ENCODE measurements at places on chromosomes 7 and 10.

- no peak for DNase-seq
Observed at GRCh38 chr7:43931346-43931745, 5.1 kb downstream of the UBE2D4 start.

- DNase-seq, result no peak
Observed at GRCh38 chr7:37826825-37827224, 21.6 kb upstream of the NME8 start.

DNA sequence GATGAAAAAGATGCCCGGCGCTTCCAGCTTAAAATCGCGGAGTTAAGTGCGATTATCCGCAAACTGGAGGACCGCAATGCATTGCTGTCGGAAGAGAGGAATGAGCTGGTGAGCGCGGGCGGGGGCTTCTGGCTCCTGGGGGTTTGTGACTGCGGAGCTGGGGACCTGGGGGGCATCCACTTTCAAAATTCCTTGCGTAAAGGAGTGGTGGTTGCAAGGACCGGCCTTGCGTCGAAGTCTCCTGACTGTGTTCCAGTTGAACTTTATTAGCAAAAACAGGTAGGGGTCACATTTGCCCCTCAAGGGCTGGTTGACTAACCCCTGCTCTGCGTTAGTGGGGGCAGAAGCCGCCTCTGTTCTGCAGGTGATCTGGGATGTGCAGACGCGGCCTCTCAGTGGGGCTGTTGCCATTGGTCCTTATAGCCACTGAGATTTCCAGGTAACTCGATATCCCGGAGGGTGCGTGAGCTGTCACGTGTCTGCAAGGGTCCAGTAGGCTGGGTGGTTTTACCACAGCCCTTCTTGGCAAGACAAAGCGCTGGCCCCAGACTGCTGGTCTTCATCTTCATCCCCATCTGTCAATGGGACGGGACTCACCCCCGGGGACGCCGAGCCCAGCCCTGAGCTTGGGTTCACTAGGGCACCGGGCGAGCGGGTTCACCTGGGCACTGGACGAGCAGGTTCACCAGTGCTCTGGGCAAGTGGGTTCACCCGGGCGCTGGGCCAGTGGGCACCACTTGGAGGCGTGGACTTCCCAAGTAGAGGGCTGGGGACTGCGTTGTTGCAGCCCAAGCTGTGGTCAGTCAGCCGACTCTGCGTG is 51.5 kb upstream of the DPYSL4 start:
- peak; percentile 21 for DNase-seq

DNA sequence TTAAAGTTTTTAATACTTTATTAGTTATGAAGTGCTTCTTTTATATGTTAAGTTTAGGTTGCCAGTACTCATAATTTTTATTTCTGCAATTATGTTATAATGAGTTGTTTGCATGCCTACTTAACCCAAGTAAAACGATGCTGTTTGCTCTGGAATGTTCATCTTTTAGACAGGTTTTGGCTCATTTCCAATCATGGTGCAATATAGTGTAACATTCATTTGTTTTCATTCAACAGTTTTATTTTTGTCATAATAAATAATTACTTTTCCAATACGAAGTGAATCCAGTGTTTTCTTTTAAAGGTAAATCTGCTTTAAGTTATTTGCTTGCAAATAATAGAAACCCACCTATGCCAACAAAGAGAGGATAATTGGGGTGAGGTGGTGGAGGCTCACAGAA is 22.1 kb downstream of the ARL5B start:
- DNase-seq, result no peak

- DNase-seq, result no peak
Observed at GRCh38 chr10:28838908-28839307, 161.6 kb downstream of the BAMBI start.

GRCh38 chr10:50621968-50622705 is 1.6 kb downstream of the SGMS1 start:
- peak; percentile 64 for DNase-seq

DNA sequence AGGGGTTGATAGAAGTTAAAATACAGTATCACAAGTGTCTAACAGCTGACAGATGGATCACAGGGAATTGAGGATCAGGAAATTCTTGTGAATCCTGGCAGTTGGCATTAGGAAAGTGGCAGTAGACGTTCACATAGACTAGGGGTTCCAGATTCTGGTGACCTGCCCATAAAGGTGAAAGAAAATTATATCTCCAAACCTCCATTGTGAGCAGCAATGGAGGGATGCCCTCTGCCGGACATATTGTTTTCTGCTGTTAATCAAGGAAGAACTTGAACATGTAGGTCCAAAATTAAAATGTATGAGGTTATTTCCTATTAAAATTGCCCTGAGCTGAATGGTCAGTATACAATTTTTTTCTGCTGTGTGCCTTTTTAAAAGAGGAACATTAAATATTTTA is 5.1 kb downstream of the NME8 start:
- DNase-seq, result no peak

DNA sequence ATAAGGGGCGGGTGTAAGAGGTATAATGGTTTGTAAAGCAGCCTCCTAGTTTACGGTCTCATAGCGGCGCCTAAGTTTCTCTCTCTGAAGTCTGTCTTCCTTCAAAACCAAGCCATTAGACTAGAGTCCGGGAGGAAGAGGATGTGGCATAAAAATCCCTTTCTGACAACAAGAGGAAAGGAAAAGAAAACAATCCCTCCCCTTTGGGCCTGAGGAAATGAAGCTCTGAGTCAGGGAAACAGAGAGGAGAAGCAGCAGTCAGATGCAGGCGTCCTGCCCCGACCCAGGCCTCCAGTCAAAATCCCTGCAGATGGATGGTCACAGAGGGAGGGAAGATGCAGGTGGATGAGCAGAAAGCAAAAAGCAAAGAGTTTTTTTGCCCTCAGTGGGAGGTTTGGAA is 23.7 kb downstream of the PARP12 start:
- DNase-seq, result no peak

- DNase-seq, result peak; percentile 53
Observed at GRCh38 chr7:151520419-151521261, 945 bp upstream of the RHEB start.

- no peak for DNase-seq
Observed at GRCh38 chr10:114262496-114262895, 23.4 kb downstream of the VWA2 start.

DNA sequence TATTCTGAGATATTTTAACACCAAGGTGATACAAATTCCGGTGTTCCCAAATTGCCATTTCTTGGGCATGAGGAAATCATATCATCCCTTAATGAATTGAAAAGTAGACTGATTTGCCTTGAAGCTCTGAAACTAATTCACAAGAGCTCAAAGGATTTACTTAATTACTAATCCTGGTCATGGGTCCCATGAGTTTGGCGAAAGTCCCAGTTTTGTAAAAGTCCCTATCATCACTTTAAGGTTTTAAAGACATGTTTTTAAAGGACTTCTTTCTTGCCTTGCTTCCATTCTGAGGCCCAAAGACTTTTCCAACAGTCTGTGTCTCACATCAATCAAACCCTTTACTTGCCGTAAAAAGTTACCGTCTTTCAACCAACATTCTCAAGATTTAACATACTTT is 377.9 kb downstream of the DNAJB9 start:
- DNase-seq, result no peak

DNA sequence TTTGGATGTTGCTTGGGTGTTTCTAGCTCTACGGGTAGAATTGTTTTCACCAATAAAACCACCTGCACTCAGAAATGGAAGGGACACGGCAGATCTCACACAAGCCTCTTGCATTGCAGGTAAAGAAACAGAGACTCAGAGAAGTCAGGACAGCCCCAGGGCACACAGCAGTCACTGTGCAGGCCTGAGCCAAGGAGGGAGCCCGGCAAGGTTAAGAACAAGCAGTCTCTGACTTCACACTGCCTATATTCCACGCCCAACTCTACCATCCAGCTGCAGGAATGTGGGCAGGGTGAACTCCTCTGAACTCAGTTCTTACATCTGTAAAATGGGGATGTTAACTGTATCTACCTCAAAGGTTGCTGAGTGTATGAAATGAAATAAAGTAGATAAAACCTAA is 15.4 kb downstream of the CHST15 start:
- DNase-seq, result no peak

GRCh38 chr7:157276731-157277562 is 59.9 kb upstream of the DNAJB6 start:
- no peak for DNase-seq

DNA sequence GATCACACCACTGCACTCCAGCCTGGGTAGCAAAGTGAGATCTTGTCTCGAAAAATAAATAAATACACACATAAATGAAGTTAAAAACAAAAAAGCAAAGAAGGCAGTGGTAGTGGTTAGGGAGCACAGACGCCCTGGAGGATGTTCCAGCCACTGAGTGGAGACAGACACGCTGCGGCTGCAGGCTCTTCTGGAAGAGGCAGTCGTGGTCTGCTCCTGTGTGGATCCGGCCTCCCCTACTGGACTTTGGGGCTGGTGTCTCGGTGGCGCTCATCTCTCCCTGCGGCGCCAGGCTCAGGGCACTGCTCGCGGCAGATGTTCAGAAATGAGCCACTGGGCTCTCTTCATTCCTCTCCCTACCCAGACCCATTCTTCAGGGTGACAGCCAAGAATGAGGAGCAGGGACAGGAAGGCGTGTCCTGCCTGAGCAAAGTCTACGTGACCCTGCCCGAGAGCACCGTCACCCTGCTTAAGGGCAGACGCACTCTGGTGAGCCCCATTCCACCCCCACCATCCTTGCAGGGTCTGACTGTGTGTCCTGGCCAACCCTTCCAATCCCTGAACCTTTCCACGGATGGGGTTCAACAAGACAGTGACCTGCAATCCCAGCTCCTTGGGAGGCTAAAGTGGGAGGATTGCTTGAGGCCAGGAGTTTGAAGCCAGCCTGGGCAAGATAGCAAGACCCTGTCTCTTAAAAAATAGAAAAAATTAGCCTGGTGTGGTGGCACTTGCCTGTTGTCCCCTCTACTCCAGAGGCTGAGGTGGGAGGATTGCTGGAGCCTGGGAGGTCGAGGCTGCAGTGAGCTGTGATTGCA is 26.2 kb downstream of the ZAN start:
- DNase-seq, result no peak

- no peak for DNase-seq
Observed at GRCh38 chr10:86266446-86267242, 100.0 kb downstream of the GRID1 start.

GRCh38 chr10:72328829-72329204 is 25.9 kb downstream of the DNAJB12 start:
- no peak for DNase-seq

- DNase-seq, result no peak
Observed at GRCh38 chr7:28145931-28146330, 34.7 kb downstream of the JAZF1 start.

- DNase-seq, result no peak
Observed at GRCh38 chr10:129956876-129957673, 7.0 kb downstream of the EBF3 start.

DNA sequence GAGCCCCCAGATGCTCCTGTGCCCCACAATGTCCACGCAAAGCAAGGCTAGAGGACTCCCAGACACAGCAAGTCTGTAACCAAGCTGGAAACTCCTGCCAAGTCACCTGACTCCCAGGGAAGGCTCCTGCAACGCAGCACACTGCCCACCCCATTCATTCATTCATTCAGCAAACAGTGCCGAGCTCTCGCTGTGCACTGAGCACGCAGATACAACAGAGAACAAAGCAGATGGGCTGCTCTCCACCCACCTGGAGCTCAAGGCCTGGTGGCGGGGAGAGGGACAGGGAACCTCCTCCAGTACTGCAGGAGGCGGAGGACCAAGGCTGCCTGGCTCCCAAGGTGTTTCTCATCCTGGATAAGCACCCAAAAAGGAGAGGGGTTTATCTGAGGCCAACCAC is 8.6 kb downstream of the KCNH2 start:
- DNase-seq, result no peak

DNA sequence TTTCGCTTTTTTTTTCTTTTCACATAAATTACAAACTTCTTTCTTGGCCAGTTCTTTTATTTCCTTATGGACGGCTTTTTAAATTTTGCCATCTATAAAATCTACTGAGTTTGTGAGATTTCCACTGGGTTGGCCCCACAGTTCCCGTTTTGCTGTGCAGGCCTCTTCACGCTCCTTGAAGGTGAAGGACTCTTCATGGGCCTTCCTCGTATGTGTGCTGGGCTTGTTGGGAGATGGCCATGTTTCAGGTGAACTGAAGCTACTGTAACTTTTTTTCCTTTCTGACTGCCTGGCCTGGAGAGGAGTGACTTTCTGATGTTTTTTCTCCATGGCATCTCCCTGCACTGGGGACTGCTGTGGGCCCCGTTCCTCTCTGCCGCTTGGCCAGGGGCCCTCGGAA is 262.4 kb downstream of the COBL start:
- DNase-seq, result no peak

DNA sequence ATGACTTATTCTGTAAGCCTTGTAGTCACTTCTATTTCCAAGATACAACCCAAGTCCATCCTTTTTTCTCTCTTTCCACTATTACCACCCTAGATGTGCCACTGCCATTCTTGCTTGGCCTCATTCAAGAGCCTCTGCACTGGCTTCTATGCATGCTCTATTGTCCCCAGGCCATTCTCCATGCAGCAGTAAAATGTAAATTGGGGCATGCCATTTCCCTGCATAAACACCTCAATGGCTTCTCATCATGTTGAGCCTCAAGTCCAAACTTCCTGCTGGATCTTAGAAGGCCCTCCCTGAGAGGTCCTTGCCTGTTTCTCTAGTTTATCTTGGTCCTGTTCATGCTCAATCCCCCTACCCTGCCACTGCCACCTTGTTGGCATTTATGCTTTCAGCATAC is 23.2 kb upstream of the WDFY4 start:
- no peak for DNase-seq

GRCh38 chr7:108112683-108113082 is 17.5 kb downstream of the LAMB4 start:
- DNase-seq, result no peak

DNA sequence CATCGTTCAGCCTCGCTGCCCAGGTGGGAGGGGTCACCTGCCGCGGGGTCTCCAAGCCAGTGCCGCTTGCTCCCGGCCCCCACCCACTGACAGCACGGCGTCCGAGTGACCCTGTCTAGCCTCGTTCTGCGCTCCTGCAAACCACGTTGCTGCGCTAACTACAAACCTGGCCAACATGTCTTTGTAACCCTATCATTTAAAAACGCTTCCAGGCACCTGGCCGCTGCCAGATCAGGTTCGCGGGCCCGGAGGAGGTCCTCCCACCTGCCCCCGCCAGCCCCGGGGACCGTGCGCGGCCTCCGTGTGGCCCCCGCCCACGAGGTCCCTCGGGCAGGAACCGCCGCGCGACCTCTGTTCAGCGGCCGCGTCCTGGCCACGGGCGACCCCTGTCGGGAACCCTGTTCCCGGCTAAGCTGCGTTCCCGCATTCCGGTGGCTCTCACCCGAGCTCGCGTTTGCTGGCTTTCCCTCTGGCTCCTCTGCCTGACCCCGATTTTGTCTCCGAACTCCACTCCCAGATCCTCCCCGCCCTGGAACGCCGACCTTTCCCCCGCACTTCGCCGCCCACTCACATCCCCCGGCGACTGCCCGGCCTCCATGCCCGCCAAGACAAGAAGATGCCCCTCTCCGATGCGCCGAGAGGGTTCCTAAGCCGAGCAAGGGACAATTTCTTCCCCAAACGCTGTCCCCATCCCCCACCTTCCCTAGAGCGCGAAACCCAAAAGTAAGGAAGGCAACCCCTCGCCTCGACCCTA is 2.4 kb downstream of the SFMBT2 start:
- peak; percentile 52 for DNase-seq

- no peak for DNase-seq
Observed at GRCh38 chr7:96331233-96331632, 9.3 kb upstream of the SLC25A13 start.
